ENCODE measurements at places on chromosomes 12 and 14. TPM values are rescaled to one million over a fixed set of nuclear protein-coding genes. Genes with fewer than 3 reads are reported as not detected.

DNA sequence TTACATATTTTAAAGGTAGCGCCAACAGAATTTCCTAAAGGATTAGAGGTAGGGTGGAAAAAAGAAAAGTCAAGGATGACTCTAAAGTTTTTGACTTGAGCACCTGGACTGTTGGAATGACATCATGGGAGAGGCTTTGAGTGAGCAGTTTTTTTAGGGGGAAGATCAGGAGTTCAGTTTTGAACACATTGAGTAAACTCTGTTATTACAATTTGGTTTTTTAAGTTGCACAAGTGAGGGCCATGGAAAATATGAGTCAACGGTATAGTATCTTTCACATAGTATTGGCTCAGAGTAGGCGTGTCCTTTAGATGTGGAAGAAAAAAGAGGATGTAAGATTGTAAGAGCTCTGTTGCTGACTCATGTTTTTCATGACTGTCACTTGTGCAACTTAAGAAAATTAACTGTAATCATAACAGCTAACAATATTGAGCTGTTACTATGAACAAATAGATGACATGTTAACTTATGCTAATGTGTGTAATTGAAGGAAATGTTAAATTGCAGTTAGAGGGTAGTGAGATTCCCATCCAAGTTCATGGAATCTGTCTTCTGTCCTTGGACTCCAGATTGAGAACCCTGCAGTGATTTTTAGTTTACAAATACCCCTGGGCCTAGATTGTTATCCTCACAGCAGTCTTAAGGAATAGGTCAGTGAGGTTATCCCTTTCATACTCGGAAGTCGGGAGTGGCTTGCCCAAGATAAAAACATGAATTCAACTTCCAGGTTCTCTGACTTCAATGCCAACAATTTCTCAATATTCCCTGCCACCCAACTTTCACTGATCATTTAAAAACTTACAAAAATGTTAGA, 48.2 kb upstream of the ATP2B1 start:
- DNase-seq, result no peak

DNA sequence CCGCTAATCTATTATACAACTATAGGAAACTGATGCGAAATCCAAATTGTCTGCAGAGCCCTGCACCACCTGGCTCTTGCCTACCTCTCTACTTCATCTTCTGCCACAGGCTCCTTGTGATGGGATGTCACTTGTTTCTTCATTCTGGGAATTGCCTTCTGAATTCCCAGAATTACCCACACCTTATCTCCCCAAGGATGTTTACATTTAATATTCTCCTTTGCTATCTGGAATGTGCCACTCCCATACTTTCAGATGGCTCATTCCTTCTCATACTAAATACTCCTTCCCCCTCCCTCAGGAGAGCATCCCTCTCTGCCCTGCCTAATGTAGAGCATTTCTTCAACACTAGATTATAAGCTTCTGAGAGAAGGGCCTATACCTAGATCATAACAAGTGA, 573.1 kb downstream of the GALC start:
- DNase-seq, result no peak

Gene LTBP2
- total RNA-seq, result 1.1 TPM

Gene BHLHE41
- 1.9 TPM for total RNA-seq

DNA sequence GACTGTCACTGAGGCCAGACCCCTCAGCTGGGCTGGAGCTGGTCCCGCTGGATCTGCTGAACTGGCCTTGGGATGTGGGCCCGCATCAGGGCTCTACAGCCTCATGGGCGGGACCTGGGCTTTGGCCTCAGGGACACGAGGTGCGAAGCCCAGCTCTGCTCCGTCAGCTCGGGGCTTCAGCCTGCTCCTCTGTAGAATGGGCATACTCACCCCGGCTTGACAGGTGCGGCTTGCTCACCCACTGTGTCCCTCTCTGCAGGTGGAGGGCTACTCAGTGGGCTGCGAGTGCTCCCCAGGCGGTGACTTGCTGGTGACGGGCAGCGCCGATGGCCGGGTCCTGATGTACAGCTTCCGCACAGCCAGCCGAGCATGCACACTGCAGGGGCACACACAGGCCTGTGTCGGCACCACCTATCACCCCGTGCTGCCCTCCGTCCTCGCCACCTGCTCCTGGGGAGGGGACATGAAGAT, 57.6 kb downstream of the BEGAIN start:
- no peak for DNase-seq

DNA sequence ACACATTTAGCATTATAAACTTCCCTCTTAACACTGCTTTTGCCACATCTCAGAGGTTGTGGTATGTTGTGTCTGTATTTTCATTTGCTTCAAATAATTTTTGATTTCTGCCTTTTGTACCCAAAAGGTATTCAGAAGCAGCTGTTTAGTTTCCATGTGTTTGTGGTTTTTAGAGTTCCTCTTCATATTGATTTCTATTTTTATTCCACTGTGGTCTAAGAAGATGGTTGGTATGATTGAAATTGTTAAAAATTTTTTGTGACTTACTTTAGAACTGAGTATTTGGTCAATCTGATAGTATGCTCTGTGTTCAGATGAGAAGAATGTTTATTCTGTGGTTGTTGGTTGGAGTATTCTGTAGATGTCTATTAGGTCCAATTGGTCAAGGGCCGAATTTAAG, 76.4 kb downstream of the IFNG-AS1 start:
- DNase-seq, result no peak

GRCh38 chr12:39275846-39276245, 167.1 kb downstream of the KIF21A start:
- no peak for DNase-seq

DNA sequence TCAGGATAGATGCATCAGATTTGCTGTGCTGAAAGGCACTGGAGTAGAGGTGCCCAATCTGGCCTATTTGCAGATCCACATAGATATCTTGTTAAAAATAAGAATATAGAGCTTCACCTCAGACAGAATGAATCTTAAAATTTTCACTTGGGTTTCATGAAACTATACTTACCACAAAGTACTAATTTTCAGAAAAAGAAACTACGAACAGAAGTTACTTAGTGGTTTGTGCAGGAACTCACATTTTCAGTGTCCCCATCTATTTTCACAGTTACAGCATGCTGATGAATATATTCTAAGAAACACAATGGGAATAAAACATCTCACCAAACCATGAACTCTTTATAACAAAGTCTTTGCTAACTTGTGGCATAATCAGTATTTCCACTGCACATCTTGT, 449.4 kb downstream of the RERGL start:
- no peak for DNase-seq

Gene BMP4
- total RNA-seq, result 2.5 TPM

GRCh38 chr12:127306604-127307215, 960.3 kb upstream of the TMEM132C start:
- DNase-seq, result no peak

- peak; percentile 54 for DNase-seq
These were observed 43.4 kb upstream of the CPM start for GRCh38 chr12:68976395-68976841.

Gene HNF1A
- 23.8 TPM for total RNA-seq

Gene CKAP4
- total RNA-seq, result 22.6 TPM

DNA sequence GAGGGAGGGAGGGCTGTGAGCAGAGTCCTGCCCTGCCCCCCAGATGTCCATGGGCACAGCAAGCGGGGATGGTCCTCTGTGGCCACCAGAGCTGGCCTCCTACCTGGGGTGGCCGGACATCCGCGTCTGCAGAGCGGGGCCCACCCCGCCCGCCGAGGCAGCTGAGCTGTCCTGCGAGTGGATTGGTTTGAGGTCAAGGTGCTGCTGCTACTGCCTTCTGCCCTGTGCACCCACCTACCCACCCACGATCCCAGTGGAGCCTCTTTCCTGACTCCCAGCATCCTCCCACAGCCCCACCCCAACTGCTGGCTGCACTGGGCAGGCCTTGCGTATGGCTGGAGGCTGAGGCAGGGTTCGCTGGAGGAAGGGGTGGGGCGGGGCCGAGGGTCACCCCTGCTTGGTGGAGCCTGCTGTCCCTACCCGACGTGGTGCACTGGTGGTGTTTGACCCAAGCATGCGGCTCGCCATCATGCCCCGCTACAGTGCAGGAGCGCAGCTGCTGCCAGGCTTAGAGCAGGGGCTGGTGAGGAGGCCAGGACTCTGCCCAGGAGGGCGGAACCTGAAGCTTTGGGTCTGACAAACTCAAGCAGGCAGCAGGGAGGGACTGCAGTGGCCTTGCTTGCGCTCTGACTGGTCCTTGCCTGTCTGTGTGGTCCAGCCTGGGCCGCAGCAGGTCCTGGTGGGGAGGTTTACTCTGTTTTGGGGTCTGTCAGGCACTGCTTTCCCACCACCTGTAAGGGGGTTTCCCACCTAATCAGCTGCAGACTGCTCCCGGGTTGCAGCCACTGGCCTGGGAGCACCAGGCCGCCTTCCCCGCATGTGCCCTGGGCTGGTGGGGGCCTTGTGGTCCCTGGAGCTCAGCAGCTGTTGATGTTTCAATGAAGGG, 23.7 kb downstream of the CEP170B start:
- DNase-seq, result no peak

DNA sequence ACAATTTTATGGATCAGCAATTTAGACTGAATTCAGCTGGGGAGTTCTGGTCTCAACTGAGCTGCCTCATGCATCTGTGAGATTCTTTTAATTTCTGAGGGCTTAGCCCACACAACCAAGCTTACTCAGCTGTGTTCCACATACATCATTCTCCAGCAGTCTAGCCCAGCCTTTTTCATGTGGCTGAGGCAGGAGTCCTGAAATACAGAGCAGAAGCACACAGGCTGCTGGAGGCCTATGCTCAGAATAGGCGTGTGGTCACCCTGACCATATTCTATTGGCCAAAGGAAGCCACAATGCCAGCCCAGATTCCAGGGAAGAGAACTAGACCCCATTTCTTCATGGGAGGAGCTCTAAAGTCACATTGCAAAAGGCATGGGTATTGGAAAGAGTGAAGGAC, 72.3 kb upstream of the DHRS4 start:
- no peak for DNase-seq
